ENCODE measurements at places on chromosomes 6 and 20.
A peak's percentile ranks its signal among the peaks of the same experiment; 100 is the strongest.

- peak; percentile 28 for DNase-seq
Observed at GRCh38 chr6:105136431-105137350, 43.1 kb downstream of the POPDC3 start.

- no peak for DNase-seq
Observed at GRCh38 chr6:85252552-85252951, 197.3 kb upstream of the NT5E start.

GRCh38 chr6:37966801-37967200 is 147.3 kb downstream of the ZFAND3 start:
- DNase-seq: no peak

DNA sequence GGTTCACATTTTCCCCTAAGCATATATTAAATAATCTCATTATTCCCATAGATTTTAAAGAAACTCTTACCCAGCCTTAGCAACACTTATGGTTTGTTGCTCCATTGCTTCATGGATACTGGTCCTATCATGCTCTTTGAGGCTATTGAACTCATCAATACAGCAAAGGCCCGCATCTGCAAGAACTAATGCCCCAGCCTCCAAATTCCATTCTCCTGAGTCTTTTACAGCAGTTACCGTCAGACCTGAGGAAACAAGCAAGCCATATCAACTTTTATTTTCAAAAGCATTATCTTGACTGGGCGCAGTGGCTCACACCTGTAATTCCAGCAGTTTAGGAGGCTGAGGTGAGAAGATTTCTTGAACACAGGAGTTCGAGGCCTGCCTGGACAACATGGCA is 37.7 kb upstream of the ASF1A start:
- no peak for DNase-seq

DNA sequence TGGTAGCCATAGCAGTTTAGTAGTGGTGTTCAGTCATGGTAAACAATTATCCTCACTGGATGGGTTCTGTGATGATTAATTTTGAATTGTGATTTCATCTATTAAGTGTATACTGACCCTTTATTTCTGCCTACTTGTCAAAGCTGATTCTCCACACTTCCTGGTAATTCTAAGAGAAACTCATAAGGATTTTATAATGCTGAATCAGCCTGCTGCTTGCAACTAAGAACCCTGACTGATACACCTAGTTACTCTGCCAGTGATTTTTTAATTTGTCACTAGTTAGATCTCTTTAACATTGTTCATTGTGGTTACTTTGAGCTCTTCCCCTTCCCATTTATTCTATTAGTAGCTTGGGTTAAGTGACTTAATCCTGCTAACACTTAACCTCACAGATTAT is 8.6 kb downstream of the CDC40 start:
- no peak for DNase-seq

DNA sequence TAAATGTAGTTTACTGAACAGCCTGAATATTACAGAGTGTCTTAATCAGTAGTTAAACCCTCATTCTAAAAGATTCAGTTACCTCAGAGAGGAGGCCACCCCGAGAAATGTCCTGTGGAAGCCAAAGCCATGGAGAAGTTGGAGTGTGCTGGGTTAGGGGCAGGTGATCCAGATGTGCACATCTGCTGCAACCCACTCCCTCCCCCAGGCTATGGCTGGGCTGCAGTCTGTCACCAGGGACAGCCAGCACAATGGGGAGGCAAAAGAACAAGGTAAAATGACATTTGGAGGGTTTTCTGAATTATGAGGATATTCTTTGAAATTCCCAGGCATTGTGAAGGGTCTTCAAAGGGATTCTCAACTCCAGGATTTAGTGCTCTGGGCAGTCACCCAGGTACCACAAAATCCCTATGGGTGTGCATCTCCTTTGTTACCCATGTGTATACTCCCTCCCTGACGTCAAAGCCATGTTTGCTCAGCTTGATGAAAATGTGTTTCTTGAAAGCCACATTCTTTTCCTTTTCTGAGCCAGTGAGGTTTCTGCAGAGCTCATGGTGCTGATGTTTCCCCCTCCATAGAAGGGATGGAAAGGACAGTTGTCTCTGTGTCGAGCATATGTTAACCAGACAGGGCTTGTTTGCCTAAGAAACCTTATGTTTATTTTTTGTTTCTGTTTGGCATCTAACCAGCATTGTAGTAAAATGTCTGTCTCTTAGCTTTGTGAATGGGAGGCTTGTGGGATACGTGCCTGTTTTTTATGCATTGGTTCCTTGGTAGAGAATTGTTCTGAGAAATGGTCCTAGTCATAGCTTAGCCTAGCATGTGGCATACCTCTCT is 212.3 kb upstream of the TBX18 start:
- DNase-seq: no peak

DNA sequence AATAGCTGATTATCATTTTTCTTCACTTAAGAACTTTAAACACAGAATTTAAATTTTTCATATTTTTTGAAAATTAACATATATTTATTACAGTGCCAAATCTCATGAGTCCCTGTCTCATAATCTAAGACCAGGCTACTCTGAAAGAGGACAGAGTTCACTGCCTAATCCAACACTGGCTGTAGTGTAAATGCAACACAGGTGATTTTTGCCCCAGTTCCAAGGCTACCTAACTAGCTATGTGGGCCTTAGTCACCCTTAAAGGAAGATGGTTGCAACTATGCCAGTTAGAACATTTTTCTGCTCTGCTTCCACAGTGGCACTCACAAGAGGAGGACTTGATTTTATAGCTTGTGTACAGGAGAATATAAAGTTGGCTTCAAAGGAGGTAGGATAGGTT is 4.9 kb downstream of the SLC25A27 start:
- DNase-seq: no peak

DNA sequence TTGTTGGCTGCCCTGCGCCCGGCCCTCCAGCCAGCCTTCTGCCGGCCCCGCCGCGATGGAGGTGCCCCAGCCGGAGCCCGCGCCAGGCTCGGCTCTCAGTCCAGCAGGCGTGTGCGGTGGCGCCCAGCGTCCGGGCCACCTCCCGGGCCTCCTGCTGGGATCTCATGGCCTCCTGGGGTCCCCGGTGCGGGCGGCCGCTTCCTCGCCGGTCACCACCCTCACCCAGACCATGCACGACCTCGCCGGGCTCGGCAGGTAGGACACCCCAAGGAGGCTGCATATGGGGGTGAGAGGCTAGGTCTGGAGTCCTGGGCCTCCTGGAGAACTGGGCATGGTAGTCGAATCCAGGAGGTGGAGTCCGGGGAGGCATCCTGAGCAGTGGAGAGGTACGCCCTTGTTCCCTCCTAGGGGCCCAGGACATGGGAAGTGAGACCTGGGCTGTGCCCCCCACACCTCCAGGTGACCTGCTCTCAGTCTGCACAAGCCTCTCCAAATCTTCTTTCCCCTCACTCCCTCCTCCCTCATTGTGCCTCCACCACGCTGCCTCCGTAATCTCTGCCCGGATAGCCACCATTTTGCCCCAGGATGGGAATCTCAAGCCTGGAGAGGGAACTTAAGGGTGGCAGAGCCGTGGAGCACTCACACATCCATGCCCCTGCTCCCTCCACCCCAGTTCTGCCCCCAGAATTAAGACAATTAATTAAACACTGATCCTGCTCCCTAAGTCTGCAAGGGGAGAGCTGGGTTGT is 541 bp downstream of the CDC25B start:
- DNase-seq: peak; percentile 88

- DNase-seq: no peak
Observed at GRCh38 chr6:97437087-97437486, 154.1 kb upstream of the MMS22L start.

GRCh38 chr6:123804014-123804786 is 535 bp downstream of the NKAIN2 start:
- DNase-seq: no peak

GRCh38 chr6:136547871-136548270 is 2.4 kb downstream of the MAP7 start:
- DNase-seq: no peak

- no peak for DNase-seq
Observed at GRCh38 chr20:40603057-40603651, 85.9 kb downstream of the MAFB start.

- no peak for DNase-seq
Observed at GRCh38 chr6:32234934-32235333, 11.1 kb upstream of the NOTCH4 start.

- DNase-seq: no peak
Observed at GRCh38 chr6:148508401-148509041, 165.9 kb downstream of the SASH1 start.

- DNase-seq: no peak
Observed at GRCh38 chr6:167764713-167765479, 61.8 kb upstream of the AFDN start.

DNA sequence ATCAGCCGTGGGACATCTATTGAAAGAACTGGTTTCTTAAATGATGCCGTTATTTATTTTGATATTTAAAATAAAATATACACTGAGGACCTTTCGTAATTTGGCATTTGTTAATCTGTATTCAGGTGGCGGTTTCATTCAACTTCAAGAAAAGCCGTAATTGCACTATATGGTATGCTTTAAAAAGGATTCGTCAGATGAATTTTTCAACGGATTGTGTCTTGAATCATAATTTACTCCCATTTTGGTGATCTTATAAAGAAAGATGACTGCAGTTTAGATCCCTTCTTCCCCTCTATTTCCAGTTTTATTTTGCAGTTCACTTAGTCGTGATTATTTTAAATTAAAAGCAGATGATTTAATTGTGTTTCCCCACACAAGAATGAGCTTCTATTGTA is 761 bp downstream of the KLHL32 start:
- no peak for DNase-seq

- DNase-seq: no peak
Observed at GRCh38 chr20:46304361-46304760, 3.9 kb downstream of the CDH22 start.

DNA sequence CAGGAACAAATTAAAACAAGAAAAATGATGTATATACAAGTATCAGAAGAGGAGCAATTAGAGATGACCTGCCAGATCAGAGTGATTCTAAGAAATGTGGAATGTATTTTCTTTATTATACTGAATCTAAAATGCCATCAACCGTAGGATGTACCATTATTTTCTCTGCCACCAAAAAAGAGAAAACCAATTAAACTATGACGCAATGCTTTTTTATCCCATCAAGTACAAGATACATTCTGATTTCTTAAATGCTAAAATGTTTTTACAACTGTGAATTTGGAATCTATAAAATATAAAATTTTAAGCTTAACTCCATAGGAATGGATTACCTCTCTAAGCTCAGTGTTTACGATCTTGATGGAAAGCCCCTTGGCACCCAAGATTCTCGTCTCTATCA is 85.9 kb downstream of the PHACTR1 start:
- no peak for DNase-seq

DNA sequence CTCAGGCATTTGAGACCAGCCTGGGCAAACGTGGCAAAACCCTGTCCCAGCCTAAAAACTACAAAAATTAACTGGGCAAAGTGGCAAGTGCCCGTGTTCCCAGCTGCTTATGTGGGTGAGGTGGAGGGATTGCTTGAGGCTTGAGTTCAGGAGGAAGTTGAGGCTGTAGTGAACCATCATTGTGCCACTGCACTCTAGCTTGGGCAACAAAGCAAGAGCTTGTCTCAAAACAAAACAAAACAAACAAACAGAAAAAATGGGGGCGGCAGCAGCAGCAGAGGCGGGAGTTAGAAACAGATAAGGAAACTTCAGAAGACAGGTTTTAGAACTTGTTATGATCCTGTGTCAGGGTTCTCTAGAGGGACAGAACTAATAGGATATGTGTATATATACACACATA is 49.0 kb downstream of the SCAF8 start:
- no peak for DNase-seq

GRCh38 chr6:117990151-117990550 is 83.1 kb downstream of the SLC35F1 start:
- no peak for DNase-seq

- peak; percentile 71 for DNase-seq
Observed at GRCh38 chr20:57421253-57422220, 30.3 kb downstream of the RBM38 start.

- no peak for DNase-seq
Observed at GRCh38 chr20:17381724-17382123, 149.5 kb downstream of the BFSP1 start.

DNA sequence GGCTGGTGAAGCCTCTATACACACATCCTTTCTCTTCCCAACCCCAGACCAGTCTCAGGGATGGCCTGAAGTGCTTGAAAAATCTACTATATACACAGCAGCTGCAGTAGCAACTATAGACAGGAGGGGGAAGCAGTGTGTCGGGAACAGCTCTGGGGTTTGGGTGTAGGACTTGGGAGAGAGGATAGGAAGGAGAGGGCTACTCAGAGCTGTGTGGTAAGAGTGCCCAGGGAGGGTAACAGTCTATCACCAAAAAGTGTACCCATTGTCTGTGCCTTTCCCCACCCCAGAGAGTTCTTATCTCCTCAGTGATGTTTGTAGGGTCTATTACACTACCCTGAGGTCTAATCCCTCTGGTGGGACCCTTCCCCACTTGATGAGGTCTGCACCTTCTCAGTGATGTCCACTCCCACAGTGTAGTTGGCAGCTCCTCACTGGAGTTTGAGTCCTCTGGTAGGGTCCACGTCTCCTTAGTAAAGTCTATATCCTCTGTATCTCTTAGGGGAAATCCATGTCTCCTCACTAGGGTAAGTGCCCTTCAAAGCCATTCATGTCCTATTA is 1.5 kb upstream of the GGT7 start:
- peak; percentile 85 for DNase-seq

DNA sequence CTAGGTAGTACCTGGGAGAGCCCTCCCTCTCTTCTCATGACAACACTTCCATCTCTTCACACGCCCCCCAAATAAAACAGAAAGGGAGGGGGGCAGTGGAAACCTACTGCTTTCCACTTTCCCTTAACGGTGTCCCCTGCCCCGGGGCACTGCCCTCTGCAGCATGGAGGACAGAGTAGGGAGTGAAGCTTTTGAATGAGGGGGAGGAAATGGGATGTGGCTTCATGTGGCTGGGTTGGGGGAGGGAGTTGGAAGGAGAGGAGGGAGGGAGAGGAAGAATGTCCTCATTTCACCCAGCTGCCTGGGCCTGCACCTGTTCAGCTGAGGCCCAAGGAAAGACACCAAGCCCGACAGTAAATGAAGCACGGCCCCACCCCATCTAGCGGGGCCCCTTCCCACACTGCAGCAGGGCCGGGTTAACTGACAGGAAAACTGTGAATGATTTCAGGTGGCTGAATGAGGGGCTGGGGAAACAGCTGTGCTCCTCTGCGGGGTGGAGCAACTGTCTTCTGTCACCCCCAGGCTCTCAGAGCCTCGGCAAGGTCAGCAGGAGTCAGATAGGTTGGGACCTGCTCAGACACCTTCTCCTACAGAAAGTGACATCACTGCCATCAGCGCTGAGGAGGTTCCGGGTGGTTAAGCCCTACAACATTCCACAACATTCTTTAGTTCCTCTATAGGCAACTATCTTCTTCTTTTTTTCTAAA is 40.0 kb upstream of the TAF8 start:
- no peak for DNase-seq

GRCh38 chr6:117739869-117740268 is 64.6 kb downstream of the NUS1 start:
- no peak for DNase-seq

DNA sequence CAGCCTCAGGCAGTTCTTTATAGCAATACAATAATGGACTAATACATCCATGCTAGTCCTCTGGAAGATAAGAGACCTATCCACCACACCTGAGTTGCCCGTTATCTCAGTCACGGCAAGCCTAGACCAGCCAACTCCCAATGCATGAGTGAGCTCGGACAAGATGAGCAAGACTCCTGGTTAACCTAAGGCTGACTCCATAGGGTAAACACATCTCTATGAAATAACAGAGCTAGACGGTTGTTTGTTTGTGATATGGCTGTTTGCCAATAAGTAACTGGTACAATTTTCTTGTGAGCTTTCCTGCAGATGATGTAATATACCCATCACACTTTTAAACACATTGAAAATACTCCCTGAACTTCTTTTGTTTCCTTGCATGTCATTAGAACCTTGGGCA is 70.6 kb upstream of the PHACTR1 start:
- no peak for DNase-seq

Data from upper lobe of left lung (tissue), 6 donors.